Epithelial cell of esophagus (primary cell): ENCODE measurements at places on chromosomes 12 and 14.
A peak's percentile ranks its signal among the peaks of the same experiment; 100 is the strongest.

DNA sequence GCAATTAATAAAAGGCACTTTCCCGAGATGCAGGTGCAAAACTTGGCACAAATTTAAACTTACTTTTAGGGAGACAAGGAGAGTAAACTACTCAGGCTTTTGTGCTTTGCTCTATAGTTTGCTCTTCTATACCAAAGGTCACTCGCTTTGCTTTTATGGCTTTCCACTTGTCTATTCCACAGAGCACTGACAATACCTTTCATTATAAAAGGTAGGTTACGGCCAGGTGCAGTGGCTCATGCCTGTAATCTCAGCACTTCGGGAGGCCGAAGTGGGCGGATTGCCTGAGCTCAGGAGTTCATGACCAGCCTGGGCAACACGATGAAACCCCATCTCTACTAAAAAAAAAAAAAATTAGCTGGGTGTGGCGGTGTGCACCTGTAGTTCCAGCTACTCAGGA lies 32.9 kb downstream of the ALKBH1 start:
- DNase-seq, result no peak

DNA sequence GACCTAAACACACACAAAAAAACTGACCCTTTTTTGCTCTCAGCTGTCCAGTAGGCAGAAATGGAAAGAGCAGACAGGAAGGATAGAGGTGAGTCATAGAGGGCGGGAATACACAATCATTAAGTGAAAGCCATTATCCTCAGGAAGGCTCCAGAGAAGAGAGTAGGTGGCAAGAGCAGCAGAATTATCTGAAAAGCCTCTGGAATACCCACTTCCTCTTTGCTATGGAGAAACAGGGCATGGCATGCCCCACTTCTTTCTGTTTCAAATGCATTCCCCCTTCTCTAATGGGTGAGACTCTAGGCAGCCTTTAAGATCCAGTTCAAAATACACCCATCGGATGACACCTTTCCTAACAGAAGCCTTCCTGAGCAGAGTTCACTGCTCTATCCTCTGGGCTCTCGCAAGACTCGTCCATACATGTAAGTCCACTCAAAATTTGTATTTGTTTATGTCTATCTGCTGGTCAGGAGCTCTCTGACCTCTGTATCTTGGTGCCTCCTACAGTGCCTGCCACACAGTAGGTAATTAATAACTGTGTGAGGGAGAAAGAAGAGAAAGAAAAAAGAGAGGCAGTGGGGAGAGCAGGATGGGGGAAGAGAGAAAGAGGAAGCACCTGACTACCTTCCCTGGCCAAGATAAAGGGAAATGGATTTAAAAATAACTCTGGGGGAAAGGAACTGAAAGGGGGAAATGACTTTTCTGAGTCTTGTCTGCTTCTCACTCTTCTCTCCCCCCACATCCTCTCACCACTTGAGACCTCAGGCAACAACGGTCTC lies 8.5 kb downstream of the KLHL33 start:
- peak; percentile 71 for DNase-seq

- peak; percentile 94 for DNase-seq
These were observed 191.6 kb downstream of the DUSP6 start for GRCh38 chr12:89160716-89161123.

GRCh38 chr12:33323823-33324222 lies 115.8 kb downstream of the SYT10 start:
- no peak for DNase-seq

- no peak for DNase-seq
These were observed 59.8 kb downstream of the DIO3 start for GRCh38 chr14:101620821-101621785.

DNA sequence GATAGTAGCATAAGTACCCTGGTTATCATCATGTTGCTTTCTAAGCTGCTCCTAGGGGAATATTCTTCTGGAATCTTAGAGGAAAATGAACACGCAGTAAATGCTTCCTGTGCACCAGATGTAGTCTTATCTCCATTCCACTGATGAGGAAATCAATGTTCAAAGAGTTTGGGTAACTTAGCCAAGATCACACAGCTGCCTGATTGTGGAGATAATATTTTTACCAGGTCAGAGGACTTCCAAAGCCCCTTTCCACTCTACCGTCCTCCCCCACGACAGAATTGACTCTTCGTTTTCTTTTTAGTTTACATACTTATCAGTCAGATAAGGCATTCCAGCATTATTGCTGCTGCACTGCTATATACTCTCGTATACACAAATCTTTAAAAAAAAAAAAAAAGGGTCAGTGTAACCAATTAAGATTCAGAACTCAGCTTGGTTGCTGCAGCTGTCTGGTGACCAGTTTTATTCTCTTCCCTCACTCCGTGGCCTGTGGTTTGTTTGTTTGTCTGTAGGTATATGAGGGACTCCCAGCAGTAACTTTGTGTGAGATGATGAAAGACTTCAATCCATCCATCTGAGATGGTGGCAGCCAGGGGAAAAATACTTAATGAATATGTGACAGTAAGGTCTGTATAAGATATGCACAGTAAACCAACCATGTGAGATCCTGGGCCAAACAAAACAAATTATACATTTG lies 110.5 kb downstream of the TGFB3 start:
- DNase-seq, result no peak

DNA sequence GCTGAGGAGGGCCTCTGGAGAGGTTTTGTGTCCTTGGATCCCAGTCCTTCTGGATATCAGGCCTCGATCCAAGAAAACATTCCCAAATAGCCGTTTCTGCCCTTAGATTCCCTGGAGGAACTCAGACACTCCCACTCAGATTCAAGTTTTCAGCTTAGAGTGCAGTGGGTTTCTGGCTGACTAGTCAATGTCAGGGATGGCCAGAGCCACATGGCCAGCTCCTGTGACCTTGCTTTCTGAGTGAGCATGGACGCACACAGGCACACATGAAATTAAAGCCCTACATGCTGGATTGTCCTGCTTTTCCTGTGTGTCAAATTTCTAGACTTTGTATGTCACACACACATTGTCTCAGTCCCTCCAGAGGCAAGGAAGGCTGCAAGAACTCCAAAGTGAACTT lies 86.2 kb downstream of the TNFAIP2 start:
- DNase-seq, result no peak

DNA sequence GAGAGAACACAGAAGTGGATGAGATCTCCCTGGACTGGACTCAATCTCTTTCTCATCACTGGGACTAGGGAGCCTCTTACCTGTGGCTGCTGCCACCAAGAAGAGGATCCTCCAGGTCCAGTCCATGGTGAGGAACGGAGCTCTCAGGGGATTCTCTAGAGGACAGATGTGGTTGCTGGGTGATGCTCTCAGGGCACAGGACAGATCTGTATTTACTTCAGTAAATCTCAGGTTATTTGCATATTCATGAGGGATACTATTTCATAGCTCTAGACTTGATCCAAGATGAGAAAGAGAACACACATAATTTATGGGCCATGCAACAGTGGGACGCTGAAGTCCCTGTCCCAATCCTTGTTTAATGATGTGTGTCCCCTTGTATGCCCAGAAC lies 460.5 kb downstream of the TMEM121 start:
- no peak for DNase-seq

DNA sequence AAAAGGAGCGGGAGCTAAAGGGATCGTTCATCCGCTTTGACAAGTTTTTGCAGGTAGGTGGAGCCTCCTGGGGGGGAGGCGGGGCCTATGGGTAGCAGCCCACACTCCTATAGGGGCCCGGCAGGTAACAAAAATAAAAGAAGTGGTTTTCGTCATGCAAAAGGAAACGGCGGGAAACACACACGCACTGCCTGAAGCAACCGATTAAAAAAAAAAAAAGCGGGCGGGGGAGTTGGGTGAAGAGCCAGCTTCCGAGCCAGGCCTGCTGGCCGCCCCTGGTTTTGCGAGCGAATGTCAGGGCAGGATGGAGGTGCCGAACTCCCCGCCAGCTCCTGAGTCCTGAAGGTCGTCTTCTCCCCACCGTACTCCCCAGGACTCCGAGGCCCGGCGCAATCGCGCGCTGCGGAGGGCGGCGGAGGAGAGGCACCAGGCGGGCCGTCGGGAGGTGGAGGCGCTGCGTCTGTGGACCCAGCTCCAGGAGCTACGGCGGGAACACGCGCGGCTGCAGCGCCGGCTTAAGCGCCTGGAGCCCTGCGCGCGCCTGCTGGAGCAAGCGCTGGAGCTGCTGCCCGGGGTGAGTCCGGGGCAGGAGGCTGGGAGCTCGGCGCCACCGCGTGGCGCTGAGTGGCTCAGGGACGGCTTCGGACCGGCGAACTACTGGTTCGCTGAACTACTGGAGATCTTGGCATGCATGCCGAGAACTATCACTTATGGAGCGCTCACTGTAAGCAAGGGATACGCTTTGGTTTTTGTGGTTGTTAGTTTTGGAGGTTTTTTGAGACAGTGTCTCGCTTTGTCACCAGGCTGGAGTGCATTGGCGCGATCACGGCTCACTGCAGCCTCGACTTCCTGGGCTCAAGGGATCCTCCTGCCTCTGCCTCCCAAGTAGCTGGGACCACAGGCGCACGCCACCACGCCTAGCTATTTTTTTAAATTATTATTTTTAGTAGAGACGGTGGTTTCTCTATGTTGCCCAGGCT lies 3.6 kb downstream of the CFAP73 start:
- DNase-seq, result peak; percentile 83

DNA sequence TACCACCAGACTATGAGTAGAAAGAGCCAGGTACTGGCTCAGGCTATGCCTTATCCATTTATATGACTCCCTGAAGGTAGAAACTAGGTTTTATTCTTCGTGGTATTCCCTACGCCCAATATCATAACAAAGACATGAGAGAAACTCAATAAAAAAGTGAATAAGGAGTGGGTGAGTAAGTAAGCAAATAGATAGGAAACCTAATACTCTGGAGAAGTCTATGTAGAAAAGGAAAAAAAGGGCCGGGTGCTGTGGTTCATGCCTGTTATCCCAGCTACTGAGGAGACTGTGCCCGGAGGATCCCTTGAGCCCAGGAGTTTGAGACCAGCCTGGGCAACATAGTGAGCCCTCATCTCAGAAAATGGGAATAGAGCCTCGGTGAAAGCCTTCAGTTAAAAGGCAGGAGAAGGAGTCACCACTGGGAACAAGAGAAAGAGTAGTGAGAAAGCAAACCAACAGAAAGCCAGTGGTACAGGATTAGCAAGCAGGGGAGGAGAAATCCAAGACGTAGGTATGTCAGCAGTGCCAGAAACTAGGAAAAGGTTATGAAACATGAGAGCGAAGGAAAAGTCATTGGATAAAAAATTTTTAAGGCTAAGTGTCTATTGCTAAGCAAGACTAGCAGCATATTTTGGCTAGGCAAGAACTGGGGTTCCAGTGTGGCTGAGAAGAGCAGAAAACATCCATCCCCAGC lies 6.0 kb upstream of the OR6J1 start:
- peak; percentile 46 for DNase-seq

- DNase-seq, result no peak
These were observed 218.4 kb upstream of the C14orf180 start for GRCh38 chr14:104361101-104361591.

DNA sequence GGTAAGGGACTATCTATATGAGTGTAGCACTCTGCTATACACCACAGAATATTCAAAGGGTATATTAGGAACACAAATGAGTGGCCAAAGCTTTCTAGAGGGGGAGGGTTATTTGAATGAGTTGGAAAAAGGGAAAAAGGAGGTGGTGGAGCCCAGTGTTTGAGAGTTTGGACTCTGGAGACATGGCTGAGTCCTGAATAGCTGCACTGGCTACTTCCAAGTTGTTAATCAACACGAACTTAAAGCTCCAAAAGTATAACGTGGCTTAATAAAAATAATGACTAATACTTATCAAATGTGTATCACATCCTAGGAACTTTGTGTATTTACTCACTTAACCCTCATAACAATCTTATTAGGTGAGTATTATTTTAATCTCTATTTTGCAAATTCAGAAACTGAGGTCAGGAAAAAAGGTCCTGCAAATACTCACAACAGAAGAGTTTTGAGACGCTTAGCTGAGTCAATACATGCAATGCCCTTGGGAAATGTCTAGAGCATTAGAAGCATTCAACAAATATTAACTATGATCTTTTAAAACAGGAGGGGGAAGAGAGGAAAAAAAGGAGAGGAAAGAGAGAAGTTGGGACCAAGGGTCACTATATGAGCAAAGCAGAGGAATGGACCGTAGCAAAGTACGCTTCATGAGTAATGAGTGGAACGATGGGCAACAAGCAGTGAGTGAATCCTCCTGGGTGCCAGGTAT lies 189.5 kb upstream of the HMGA2 start:
- peak; percentile 85 for DNase-seq

DNA sequence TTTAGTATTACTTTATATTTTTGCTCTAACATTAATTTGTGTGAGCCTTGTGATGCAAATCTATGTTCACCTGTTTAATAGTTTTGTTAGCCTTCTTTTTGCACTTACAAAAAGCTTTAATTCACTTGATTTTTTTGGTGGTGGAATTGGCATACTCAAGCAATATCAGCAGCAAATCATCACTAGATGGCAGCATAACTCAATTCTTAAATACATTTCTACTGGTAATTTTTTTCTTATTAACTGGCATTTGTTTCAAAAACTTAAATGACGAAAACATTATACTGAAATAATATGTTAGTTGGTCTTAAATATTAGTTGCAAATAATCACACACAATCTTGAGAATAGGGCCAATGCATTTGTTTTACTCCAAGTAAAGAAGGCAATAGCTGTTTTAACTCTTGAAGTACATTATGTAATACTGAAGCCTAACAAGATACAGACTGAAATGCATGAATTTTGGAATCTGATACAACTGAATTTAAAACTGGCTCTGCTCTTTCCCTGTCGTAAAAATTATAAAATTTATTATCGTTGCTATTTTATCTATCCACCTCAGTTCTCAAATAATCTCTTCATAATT lies 151.5 kb downstream of the ATXN7L3B start:
- peak; percentile 64 for DNase-seq

DNA sequence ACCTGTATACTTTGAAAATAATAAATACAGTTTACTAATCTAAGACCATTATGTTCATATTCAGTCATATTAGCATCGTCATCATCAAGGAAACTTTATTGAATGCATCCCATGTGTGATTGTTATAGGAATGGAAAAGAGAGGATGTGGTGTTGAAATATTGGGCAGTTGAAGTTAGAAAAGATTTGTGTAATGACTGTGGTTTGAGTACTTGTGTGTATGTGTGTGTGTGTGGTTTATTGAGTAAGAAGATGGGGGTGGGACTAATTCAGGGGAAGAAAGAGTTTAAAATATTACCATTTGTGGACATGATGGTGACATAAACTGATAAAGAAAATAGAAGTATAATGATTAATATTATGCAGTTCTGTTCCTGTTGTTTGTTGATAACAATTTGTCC lies 238.7 kb upstream of the SEL1L start:
- no peak for DNase-seq

GRCh38 chr12:7645395-7646177 lies 20.1 kb downstream of the APOBEC1 start:
- DNase-seq, result peak; percentile 40

- peak; percentile 24 for DNase-seq
These were observed 268.1 kb upstream of the RMST start for GRCh38 chr12:97194546-97194945.
